ENCODE measurements at places on chromosomes 7 and 10.

DNA sequence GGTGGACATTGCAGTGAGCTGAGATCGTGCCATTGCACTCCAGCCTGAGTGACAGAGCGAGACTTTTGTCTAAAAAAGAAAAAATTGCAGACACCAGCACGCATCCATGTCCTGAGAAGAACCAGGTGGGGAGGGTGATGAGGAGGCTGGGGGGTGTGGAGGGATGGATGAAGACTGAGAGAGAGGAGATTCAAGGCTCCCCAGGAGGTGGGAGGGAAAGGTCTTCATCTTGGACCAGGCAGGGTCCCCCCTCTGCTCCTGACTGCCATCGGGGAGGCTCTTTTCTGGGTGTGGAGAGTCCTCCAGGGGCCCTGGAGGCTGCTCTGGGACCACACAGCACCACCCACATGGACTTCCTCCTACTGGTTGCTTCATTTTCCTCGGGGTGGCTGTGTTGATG lies 1.5 kb downstream of the SCART1 start:
- DNase-seq = no peak

GRCh38 chr10:48439581-48440041 lies 133.1 kb downstream of the MAPK8 start:
- DNase-seq = no peak

DNA sequence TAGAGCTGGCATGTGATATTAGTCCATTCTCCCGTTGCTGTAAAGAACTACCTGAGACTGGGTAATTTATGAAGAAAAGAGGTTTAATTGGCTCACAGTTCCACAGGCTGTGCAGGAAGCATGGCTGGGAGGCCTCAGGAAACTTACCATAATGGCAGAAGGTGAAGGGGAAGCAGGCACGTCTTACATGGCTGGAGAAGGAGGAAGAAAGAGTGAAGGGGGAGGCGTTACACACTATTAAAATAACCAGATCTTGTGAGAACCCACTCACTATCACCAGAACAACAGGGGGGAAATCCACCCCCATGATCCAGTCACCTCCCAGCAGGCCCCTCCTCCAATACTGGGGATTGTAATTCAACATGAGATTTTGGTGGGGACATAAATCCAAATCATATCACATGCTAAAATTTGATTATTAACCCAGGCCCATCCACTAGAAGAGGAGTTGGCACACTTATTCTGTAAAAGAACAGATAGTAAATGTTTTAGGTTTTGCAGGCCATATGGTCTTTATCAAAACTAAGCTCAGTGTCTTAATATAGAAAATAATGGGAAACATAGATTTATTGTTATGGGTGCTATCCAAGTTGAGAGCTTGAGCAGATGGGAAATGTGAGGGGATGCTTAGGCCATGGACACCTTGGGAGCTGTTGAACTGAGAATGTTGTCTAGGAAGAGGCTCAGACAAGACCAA lies 18.6 kb upstream of the HK1 start:
- no peak for DNase-seq

DNA sequence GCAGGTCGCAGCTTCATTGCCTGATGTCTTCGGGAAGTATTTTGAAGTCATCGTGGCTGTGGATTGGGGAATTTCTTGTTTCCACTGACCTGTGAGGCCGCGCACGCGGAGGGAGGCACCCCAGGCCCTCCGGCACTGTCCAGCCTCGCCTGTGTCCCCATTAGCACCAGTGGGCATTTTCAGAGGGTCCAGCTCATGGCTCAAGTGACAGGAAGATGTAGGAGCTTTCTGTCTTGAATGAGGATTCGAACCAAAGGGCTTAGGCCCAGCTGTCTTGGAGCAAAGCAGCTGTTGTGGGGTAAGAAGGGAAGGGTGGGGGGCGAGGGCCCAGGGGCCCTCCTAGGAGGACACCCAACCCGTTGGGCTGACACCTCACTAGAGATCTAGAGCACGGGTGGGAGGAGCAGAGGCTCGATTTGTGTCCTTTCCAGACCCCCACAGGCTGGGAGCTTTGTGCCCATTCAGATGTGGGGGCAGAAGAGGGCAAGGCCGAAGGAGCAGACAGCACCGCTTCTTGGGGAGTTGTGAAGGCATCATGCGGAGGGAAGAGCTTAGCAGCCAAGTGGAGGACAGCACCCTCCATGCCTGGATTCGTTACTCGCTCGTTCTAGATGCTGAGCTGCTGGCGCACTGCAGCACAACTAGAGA lies 914 bp downstream of the ZNF37A start:
- no peak for DNase-seq

DNA sequence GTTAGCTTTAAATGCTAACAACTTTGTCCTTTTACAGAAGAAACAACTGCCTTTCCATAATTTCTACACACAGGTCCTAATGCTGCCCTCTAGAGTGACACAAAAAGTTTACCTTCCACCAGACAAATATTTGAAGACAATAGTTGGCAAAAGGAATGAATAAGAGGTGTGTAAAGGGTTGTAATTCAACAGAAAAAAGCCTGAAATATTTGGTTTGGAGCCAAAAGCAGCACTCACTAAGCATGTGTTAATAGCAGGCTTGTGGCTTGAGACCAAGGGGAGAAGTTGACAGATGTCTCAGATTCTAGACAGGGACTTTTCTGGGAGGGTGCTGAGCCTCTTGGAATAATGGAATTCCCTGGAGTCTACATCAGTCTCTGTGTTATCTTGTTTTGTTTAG lies 156.2 kb upstream of the GALNT17 start:
- DNase-seq = no peak

GRCh38 chr10:22765660-22766547 lies 51.5 kb upstream of the PIP4K2A start:
- no peak for DNase-seq

- no peak for DNase-seq
Measured at GRCh38 chr7:80444811-80445210, 67.1 kb downstream of the GNAT3 start.

- DNase-seq = no peak
Measured at GRCh38 chr7:70487428-70487827, 644.5 kb upstream of the GALNT17 start.

DNA sequence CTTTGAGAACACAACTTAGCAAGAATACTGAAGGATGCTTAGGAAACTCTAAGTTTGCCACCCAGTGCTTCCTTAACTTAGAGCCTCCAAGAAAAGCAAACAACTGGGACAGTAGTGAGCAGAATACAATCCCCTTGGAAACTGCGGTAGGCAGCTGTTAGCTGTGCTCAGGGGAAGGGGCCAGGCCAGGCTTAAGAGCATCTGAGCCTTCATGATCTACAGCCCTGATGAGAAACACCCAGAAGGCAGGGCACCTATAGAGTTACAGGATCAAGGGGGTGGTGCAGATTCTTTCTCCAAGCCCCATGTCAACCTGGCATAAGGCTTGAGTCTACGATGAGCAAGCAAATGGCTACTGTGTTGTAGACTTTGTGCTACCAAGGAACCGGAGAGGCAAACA lies 51.4 kb upstream of the DLG5 start:
- DNase-seq = no peak

GRCh38 chr7:124459101-124460055 lies 306.2 kb downstream of the GPR37 start:
- DNase-seq = no peak

GRCh38 chr10:131090761-131091661 lies 220.5 kb downstream of the TCERG1L start:
- DNase-seq = no peak

Measured in lower leg skin (tissue), 4 donors.